Hair follicle dermal papilla cell (primary cell): ENCODE measurements at places on chromosomes 3 and 15. TPM values are rescaled to one million over a fixed set of nuclear protein-coding genes. Genes with fewer than 3 reads are reported as not detected.

Gene MON1A
- 15.4 and 18.3 TPM in 2 replicates for total RNA-seq

Gene GP9
- not detected in 2 replicates for total RNA-seq

Gene LTK
- 0.12 and 0.32 TPM in 2 replicates for total RNA-seq

Gene CCR2
- total RNA-seq = not detected in 2 replicates

Gene TRAT1
- total RNA-seq = not detected in 2 replicates

Gene STXBP5L
- total RNA-seq = not detected in 2 replicates

Gene VWA5B2
- not detected in 2 replicates for total RNA-seq

Gene GLDN
- 9.4 and 18.3 TPM in 2 replicates for total RNA-seq

Gene GOLGA6L10
- total RNA-seq = 0.36 and 0.65 TPM in 2 replicates

Gene DUT
- 35.5 and 38.7 TPM in 2 replicates for total RNA-seq

Gene ST3GAL6
- total RNA-seq = 0.49 and 1.3 TPM in 2 replicates

Gene CHRFAM7A
- 0.32 and 2.2 TPM in 2 replicates for total RNA-seq

Gene ATP8B4
- 16.6 and 25.0 TPM in 2 replicates for total RNA-seq

Gene SNX33
- 34.9 and 39.8 TPM in 2 replicates for total RNA-seq

Gene DUOXA2
- total RNA-seq = not detected in 2 replicates

Gene CP
- total RNA-seq = 0.61 and 4.1 TPM in 2 replicates

Gene TUSC7
- not detected in 2 replicates for total RNA-seq

Gene NAA80
- 7.6 and 9.4 TPM in 2 replicates for total RNA-seq

Gene PLAAT1
- not detected in 2 replicates for total RNA-seq

Gene RETNLB
- not detected in 2 replicates for total RNA-seq

Gene ADGRG7
- not detected in 2 replicates for total RNA-seq

Gene CFAP100
- total RNA-seq = not detected in 2 replicates

Gene NANOGP8
- total RNA-seq = 0.32 TPM in 1 of 2 replicates, not detected in the other

Gene GOLGA8B
- total RNA-seq = 14.9 and 31.8 TPM in 2 replicates

Gene PROK2
- total RNA-seq = not detected in 2 replicates

Gene FBXL22
- total RNA-seq = 0.49 and 1.1 TPM in 2 replicates

Gene GUCA1C
- total RNA-seq = not detected in 2 replicates

Gene UROC1
- total RNA-seq = not detected in 2 replicates

Gene SEMA3B
- total RNA-seq = 2.4 and 4.6 TPM in 2 replicates

Gene GATA2
- 0.97 and 1.2 TPM in 2 replicates for total RNA-seq

Gene LMOD3
- total RNA-seq = not detected in 2 replicates

Gene MAPKAPK3
- total RNA-seq = 54.0 and 61.0 TPM in 2 replicates

Gene CTXN2
- total RNA-seq = not detected in 2 replicates

Gene DZIP3
- total RNA-seq = 15.3 and 16.1 TPM in 2 replicates

Gene SLC22A13
- 0.24 and 0.97 TPM in 2 replicates for total RNA-seq

Gene ADAMTSL3
- not detected in 2 replicates for total RNA-seq

Gene CHRM5
- under 0.01 TPM in 1 of 2 replicates, not detected in the other for total RNA-seq

Gene LDHAL6B
- not detected in 2 replicates for total RNA-seq

Gene SI
- not detected in 2 replicates for total RNA-seq

Gene MNS1
- 0.73 and 0.81 TPM in 2 replicates for total RNA-seq

Gene ROPN1
- not detected in 2 replicates for total RNA-seq

Gene DUOX1
- 0.85 and 1.5 TPM in 2 replicates for total RNA-seq

Gene GOLGA8K
- 0.32 TPM in 1 of 2 replicates, not detected in the other for total RNA-seq

Gene MUSTN1
- total RNA-seq = not detected in 2 replicates

Gene MESP2
- total RNA-seq = 0.12 and 0.32 TPM in 2 replicates

Gene SMAD6
- 19.3 and 30.0 TPM in 2 replicates for total RNA-seq

Gene HYAL3
- 2.1 and 3.8 TPM in 2 replicates for total RNA-seq

Gene NOX5
- total RNA-seq = 0.49 and 0.65 TPM in 2 replicates

Gene SAMMSON
- total RNA-seq = not detected in 2 replicates

Gene SH2D7
- not detected in 2 replicates for total RNA-seq

Gene KBTBD13
- not detected in 2 replicates for total RNA-seq

Gene DPPA2
- not detected in 2 replicates for total RNA-seq

Gene FGF12
- total RNA-seq = 0.61 and 2.3 TPM in 2 replicates

Gene SOX14
- not detected in 2 replicates for total RNA-seq

Gene SERPINI2
- total RNA-seq = not detected in 2 replicates

Gene GOLGA8S
- not detected in 2 replicates for total RNA-seq

Gene CD80
- total RNA-seq = under 0.01 TPM in 1 of 2 replicates, not detected in the other

Gene C3orf80
- total RNA-seq = under 0.01 and 0.61 TPM in 2 replicates

Gene SLC30A4
- 14.2 and 16.1 TPM in 2 replicates for total RNA-seq

Gene FURIN
- total RNA-seq = 46.3 and 48.4 TPM in 2 replicates
